ENCODE measurements at places on chromosomes 11 and 22.

- no peak for DNase-seq
Observed at GRCh38 chr11:87634331-87634730, 540.9 kb downstream of the RAB38 start.

DNA sequence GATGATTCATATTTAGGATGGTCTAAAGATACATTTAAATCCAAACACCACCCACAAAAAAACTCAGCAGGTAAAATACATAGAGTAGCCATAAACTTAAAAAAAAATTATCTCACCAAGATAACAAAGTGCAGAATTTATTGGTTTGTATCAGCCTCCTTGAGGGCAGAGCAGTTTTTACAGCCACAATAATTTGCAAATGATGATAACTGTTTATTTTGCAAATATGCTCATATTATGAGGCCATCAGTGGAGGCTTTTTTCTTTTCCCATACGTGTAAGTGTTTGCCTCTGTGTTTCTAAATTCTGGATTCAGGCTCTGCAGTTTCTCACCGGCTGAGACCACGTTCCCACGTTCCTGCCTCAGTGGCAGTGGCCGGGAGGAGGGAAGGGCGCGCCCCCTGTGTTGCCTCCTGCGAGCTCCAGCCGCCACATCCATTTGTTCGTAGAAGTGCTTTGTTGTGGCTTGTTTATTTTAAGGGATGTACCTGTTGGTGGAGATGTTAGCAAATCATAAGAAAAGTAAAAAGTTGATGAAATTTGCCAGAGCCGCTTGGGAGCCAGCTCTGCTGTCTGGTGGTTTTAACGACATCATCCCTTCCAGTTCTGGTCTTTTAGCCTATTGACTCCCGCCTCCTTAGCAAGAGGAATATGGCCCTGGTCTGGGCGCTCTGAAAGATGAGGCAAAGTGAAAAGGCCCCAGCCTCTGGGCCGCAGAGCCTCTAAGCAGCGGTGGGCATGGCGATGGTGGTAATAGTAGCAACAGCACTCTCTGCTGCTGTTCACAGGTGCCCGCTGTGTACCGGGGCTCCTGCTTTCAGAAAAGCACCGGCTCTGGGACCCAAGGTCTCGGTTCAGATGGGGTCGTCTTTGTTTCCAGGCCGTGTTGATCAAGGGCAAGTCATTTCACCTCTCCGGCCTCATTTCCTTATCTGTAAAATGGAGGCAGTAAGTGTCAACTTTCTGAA lies 66.7 kb upstream of the PPARA start:
- no peak for DNase-seq

DNA sequence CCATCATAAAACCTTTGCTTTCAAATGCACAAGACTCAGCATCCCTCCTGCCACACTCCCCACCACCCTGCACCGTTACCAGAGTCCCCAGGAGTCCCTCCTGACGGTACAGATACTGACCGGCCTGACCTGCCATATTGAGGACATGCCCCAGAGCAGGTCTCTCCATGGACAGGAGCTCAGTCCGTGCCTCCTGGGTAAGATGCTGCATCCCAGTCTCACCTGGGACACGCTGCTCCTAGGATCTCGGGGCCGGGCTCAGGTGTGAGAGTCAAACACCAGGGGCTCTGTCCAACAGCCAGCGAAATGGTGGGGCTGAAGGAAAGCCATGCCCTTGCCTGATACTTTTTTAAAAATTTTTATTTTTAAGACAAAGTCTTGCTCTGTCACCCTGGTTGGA lies 328.3 kb downstream of the SHANK2 start:
- no peak for DNase-seq

DNA sequence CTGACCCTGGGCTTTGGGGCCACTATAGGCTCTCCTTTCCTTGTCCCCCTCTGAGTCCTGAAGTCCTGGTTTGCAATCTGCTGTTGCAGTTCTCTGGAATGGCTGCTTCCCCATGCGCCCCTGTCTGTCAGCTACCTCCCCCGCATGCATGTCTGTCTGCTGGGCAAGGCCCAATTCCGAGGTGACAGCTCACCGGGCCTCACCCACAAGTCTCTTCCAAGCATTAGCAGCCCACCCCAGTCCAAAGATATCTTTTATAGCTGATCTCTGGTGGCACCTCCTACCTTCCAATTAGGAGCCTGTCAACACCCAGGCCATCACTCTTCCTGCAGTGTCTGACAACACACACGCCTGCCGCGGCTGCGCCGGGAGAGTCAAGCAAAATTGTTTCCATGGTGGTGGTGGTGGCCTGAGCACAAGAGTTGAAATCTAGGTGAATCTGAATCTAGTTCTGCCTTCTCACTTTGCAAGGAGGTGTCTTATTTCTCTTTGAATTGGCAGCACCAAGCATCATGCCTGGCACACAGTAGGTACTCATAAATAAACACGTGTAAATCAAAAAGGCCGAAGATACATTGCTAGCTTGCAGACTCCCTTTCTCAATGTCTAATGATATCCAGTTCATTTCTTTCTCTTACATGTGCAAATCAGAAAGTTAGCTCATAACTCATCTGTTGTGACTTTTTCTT lies 1.2 kb upstream of the LMO2 start:
- DNase-seq = no peak

- no peak for DNase-seq
Observed at GRCh38 chr11:107947904-107948303, 19.7 kb downstream of the RAB39A start.

DNA sequence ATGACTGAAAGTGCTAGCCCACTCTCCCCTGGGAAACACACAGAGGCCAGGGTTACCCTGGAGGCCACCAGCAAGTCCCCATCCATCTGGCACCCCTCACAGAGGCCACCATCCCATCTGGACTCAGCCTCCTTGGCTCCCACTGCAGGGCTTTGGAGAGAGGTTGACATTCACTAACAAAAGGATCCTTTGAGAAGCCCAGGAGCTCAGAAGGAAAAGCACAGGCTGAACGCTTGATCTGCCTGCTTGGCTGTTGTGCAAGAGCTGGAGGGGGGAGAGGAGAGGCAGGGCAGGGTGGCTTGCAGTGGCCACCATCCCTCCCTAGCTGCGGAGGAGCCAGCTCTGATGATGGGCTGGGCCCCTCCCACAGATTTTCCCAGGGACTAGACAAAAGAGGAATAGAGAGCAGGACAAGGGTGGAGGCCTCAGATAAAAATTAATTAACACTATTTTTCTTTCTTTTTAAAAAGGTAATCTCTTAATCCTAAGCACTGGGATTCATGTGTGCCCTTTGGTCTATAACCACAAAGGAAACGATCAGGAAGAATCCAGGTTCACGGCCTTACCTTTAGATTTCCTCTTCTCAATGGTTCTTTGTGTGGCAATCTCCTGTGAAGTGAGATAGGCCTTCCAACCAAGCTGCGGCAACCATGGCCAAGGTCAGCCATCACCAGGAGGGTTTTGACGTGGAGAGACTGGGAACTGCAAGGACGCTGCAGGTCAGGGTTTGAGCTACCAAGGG lies 154.7 kb downstream of the BARX2 start:
- no peak for DNase-seq

DNA sequence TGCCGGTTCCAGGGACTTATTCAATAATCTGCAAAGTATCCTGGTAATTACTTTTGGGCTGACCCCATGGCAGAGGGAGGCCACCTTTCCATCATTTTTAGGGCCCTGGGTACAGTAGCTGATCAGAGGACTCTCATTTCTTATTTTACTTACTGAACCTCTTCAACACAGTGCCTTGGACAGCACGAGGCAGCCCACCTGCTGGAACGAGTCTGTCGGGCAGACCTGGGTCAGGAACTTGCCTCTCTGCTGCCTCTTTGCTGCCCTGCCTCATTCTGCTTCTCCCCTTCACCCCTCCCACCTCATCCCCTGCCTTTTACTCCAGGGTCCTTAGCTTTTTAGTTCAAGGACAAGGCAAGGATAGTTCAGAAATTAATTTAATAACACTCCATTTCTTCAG lies 204.5 kb downstream of the CSNK2A3 start:
- no peak for DNase-seq

DNA sequence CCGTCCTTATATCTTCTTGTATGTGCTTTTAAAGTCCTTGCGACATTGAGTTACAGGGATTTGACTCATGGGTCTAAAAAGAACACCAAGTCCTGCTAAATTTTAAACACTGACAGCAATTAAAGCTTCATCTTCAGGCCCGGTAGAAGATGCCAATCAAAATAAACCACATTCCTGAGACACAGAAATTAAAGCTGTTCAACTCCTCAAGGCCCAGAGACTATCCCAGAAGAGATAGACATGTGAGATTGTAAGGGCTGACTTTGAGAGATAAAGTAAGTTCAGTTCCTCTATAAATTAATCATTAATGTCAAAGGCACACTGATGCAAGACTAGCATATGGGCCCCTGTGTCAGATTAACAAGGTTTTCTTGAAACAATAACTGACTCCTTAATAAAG lies 49.8 kb downstream of the OSBPL5 start:
- no peak for DNase-seq

- no peak for DNase-seq
Observed at GRCh38 chr11:86592047-86592591, 80.3 kb downstream of the ME3 start.

GRCh38 chr11:19677381-19678080 lies 35.1 kb upstream of the NAV2 start:
- DNase-seq = no peak

DNA sequence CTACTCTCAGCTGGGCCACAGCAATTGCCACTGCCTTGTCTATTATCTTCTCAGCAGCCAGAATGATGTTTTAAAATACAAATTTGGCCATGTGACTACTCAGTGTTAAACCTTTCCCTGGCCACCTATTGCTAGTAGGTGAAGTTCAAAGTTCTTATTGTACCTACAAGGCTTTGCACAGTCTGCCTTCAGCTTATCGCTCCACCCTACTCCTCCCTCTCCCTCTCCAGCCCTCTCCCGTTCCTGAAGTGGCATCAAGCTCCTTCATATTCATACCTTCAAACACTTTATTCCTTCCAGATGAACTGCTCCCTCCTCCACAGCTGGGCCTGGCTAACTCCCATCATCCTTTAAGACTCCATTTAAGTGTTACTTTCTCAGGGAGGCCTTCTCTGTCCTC lies 37.3 kb downstream of the OR10A6 start:
- no peak for DNase-seq

- no peak for DNase-seq
Observed at GRCh38 chr11:130071211-130071712, 1.6 kb downstream of the APLP2 start.

- DNase-seq = no peak
Observed at GRCh38 chr11:92449222-92449621, 224.6 kb downstream of the FAT3 start.

DNA sequence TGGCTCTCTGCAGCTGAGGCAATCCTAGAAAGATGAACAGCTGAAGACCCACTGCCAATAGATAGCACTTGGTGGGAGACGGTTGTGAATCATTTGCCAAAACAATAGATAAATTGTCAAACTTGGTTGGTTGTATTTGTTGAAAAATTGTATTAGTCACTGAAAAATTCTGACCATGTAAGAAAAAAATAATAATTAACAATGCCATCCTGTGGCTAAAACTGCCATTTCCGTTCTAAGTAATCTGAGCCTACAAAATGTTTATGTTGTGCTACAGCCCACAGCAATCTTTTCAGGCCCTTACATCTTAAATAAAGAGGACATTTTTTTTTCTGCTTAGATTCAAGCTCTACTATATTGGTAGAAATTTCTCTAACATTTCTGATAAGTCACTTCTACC lies 103.2 kb upstream of the ANO3 start:
- DNase-seq = no peak

- peak; percentile 16 for DNase-seq
Observed at GRCh38 chr22:31490496-31490925, 869 bp upstream of the EIF4ENIF1 start.

- DNase-seq = peak; percentile 2
Observed at GRCh38 chr11:71080239-71081097, 171.9 kb downstream of the SHANK2 start.

GRCh38 chr11:28482666-28483065 lies 374.5 kb downstream of the METTL15 start:
- DNase-seq = no peak

DNA sequence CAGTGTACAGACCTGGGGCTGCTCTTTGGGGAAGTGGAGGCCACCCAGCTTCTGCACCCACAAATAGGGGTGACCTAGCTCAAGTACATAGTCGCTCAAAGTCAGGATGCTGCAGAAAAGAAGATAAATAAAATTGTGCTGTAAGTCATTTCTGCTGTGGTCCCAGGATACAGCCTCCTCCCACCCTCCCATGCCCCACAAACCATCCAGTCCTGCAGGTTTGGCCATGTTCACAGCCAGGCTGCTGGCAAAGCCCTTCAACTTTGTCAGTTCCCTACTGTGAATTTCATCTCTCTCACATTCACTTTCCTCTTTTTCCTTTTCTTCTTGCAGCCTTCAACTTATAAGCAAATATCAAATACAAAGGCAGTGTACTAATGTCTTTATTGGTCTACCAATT lies 33.6 kb downstream of the THOC5 start:
- no peak for DNase-seq

DNA sequence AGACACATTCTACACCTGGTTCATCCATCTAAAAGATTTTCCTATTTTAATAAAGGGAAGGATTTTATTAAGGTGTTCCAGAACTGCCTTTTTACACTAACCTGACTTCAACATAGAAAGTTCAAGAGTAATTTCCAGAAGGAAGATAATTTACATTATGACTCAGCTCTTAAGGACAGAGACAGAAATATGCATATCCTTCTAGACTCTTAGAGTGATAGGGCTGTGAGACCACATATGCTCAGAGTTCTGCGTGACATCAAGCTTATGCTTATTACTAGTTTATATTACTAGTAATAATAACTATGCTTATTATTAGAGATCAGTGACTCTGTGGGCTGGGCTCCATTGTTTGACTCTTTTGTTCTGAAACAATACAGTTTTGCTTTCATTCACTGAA lies 4.6 kb downstream of the PDGFD start:
- DNase-seq = no peak

DNA sequence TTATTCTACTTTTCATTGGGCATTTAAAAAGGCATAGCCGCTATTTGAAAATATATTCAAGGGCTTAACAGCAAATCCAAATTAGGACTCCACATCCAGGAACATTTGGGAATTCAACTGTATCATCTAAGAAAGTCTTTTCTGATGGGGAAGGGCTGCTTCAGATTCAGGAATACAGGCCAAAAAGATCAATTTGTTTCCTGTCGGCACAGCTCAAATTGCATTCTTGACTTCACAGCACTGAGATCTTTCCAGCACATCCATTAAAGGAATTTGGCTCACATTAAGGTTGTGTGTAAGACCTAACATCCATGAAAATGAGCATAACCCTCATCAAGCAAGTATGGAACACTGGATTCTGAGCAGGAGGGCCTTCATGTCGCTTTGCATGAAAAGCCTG lies 1169.5 kb upstream of the CCDC90B start:
- no peak for DNase-seq

DNA sequence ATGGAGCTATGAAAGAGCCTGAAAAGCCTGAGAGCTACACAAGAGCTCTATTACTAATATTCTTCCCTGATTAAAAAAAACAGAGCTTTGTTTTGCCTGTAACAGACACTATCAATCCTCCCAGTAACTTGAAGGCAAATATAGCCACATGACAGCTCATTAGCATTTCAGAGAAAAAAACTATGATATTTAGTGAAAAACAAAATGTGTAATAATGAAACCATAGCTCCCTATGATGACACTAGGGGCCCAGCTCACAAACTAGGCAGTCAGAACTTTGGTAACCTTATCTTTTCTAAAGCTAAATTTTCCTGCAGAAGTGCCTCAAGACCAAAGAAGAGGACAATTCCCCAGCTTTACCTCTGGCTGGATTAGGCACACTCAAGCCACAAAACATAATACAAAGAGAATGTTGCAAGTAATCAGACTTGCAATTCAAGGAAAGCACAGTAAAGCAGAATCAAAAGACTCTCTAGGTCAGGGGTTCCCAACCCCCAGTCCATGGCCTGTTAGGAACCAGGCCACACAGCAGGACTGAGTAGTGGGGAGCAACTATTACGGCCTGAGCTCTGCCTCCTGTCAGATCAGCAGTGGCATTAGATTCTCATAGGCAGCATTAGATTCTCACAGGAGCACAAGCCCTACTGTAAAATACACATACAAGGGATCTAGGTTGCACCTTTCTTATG lies 53.3 kb downstream of the MRTFA start:
- no peak for DNase-seq
